ENCODE measurements at places on chromosomes 1 and 21.
A peak's percentile ranks its signal among the peaks of the same experiment; 100 is the strongest.

DNA sequence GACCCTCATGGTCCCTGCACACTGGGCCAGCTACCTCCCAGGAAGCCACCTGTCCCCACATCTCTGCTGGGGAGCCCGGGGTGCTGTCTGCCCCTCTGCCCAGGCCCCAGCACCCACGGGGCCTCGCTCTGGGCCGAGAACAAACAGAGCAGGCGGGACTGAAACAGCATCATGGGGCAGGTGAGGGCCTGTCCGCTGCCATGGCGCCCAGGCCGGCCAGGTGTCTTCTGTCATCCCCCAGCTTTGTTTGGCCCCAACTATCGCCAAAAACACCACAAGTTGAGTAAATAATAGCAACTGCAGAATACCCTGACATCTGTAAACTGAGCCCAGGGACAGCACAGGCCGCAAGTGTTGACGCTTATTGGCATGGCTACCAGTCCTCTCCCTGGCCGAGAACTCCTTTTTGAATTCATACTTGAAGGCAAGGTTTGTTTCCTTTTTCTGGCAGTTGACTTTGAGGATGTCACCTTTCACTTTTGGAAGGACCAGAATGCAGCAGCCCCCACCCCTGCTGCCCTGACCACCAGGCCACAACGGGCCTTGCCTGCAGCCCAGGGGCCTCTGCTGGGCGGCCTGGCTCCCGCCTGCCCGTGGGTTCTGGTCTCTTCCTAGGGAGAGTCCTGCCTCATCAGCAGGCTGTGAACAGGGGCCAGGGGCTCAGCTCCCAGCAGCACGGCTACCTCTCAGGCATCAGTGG is 152.7 kb downstream of the CASZ1 start:
- no peak for DNase-seq

DNA sequence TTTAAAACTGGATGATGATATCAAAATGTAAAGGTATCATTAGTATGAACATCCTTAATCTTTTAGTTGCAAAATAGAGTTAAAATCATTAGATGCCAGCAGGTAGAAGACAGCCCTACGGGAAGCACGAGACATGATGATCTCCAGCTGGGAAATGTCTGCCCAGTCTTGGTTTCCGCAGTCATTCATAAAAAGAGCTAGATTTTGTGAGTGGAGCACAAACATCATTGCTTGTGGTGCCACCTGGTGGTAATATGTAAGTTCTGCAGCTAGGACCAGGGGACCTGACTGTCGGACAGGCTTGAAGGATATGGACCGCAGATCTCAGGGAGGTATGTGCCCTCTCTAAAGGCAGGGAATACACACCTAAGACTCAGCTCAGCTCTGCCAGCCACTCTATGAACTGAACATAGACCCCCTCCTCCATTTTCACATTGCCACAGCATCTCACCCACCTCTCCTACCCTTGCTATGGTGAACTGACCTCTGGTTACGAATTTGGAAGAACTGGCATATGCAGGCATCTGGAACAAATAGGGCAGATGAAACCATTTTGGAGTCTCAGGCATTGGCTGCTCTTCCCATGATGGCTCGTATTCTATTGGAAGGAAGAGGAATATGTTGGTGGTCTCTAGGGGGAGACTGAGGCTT is 9.2 kb downstream of the FCMR start:
- DNase-seq: no peak

DNA sequence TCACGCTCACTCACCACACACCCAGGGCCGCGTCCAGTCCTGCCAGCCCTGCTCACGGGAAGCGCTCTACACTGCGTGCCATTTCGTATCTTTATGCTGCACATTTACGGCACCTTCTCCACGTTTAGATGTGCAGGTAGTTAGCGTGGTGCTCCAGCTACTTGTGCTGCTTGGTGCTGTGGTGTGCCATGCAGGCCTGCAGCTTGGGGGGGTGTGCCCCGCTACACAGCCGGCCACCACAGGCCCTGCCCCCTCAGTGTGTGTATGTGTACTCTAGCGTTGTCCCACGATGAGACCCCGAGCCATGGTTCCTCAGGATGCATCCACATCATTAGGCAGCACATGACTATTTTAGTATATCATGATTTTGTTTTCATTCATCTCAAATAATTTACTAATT is 38.3 kb downstream of the SNAP47 start:
- no peak for DNase-seq

DNA sequence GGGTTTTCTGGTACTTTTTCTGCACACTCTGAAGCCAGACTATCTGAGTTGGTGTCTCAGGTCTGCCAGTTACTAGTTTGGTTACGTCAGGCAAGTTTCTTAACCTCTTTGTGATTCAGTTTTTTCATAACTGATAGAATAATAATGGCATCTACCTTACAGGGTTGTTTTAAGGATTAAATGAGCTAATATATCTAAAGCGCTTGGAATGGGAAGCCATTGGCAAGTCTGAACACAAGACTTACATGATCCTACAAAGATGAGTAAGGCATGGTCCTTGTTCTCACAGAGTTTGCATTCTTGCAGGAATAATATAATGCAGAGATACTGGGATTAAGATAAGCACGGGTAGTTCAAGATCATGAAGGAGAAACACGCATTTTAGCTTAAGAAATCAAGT is 9.2 kb upstream of the DENND2D start:
- DNase-seq: no peak

DNA sequence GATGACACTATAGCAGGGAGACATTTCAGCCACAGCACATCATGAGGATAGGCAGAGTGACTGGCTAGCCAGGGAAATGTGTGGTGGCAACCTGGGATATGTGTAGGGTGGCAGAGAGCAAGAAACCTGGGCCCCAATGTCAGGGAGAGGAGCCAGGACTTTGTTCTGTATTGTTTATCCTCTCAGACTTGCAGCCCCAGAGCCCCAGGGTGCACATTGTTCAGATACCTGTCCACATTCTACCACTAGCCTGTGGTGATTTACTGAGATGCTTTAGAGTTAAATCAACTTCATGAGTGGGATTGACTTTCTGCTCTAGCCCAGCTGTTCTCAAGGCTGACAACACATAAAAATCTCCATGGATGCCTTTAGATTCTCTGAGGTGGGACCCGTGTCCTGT is 61.5 kb downstream of the MAB21L3 start:
- DNase-seq: no peak

DNA sequence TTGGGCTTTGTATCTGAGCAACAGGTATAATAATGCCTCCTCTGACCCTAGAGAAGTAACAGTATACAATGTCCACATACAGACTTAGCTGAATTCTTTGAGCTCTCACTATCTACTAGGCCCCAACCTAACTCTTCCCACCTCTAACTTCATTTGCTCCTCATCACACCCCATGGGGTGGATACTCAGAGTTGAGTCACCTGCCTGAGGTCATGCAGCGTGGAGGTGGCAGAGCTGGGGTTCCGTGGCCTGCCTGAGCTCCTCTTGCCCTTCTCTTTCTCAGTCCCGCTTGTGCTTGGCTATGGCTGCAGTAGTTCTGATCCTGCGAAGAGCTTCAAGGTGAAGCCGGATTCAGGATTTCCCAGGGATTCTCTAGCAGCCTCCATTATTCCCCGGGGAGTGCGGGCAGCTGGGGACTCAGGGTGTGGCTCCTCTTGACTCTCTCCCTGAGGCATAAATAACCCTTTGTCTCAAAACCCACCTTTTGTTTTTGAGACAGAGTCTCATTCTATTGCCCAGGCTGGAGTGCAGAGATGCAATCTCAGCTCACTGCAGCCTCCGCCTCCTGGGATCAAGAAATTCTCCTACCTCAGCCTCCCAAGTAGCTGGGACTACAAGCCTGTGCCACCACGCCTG is 29.9 kb upstream of the ACTL8 start:
- DNase-seq: no peak

DNA sequence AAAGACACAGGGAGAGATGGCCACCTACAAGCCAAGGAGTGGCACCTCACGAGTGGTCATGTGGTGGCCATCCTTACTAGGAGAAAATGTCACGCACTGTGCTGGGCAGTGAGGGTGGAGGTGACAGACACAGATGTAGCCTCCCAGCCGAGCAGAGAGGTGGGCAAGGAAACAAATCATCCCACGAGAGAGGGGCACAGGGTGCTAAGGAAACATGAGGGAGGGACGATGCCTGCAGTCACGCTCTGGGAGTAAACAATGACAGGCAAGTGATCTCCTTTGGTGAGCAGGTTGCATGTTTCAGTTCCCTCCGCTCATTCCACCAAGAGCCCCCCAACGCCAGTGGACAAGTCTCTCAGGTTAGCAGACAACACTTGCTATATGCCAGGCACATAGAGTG is 65.8 kb downstream of the CD247 start:
- no peak for DNase-seq

DNA sequence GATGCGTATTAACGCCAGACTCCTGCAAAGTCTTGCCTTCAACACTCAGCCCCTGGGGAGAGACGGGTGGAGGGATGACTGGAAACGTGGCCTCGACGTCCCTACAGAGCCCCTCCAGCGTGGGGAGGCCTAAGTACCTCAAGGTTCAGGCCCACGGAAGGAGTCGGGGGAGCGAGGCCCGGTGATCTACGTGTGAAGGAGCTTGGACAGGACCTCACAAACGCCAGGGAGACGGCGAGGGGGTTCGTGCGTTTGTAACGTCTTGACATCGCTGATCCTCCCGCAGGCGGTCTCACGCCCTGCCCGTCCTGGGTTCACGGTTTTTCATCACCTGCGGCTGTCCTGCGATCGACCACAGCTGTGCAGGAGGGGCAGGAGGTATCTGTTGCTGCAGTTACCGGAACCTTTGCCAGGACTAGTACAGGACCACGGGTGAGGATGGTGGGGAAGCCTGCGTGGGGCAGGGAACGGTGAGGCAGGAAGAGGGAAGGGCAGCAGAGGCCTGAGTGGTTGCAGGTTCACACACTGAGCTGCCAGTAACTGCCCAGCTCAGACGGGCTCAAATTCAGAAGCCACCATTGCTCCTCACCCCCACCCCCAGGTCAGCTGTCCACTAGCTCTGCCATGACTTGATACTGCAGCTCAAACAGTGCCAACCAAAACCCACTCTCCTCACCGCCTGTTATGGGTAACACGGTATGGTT is 889 bp upstream of the CCNL2 start:
- no peak for DNase-seq

GRCh38 chr1:26162220-26162709 is 3.4 kb downstream of the FAM110D start:
- no peak for DNase-seq

DNA sequence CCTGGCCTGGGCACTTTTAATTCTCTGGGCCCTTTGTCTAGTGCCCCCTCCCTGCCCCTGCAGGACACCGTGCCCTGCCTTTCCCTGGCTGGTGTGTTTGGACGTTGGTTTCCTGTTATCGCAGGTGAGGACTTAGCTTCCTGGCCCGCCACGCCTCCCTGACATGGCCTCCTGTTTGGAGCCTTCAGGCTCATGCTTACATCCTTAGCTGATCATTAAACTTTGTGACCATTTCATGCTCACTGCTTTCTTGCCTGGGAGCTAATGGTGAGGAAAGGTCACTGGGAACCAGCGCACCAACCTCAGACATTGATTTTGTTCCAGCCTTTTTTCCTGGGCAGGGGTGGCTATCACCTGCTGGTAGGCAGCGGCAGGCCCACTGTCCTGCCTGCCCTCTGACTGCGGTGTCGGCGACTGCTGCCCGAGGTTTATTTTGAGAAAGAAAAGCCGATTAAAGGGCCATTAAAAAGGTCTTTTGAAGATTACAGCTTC is 3.7 kb downstream of the PFKL start:
- no peak for DNase-seq

- no peak for DNase-seq
These were observed 17.2 kb downstream of the DPYD start for GRCh38 chr1:97903626-97904025.

- peak; percentile 26 for DNase-seq
These were observed 21.2 kb upstream of the PRKACB start for GRCh38 chr1:84122780-84123382.

DNA sequence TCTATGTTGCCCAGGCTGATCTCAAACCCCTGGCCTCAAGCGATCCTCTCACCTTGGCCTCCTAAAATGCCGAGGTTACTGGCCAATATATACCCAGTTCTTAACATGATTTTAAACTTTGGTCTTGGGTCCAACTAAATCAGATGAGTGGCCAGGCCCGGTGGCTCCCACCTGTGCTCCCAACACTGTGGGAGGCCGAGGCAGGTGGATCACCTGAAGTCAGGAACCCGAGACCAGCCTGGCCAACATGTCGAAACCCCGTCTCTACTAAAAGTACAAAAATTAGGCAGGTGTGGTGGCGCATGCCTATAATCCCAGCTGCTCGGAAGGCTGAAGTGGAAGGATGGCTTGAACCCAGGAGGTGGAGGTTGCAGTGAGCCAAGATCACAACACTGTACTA is 29.6 kb downstream of the TOMM20 start:
- no peak for DNase-seq

- DNase-seq: no peak
These were observed 3.1 kb downstream of the KCTD3 start for GRCh38 chr1:215569986-215570824.

DNA sequence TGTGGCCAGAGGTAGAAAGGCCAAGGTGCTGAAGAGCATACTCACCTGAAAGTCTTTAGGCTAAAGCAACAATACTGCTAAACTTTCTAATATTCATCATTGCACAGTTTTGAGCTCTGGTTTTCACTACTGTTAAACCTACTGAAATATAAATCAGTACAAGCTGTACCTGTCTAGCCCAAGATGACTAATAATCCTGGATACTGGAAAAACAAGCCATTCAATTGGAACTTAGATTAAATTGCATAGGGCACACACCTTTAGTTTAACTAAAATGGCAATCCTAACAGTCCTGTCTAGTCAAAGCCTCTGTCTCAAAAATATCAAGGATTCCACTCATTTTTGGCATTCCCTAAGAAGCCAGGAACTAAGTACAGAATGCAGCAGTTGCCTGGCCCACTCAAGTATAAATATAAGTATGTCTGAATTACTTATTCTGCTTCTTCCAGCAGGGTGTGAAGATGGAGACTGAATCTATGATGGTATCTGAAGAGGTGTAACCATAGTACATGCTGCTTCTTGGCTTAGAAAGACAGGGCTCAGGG is 3.1 kb downstream of the CHML start:
- DNase-seq: no peak

DNA sequence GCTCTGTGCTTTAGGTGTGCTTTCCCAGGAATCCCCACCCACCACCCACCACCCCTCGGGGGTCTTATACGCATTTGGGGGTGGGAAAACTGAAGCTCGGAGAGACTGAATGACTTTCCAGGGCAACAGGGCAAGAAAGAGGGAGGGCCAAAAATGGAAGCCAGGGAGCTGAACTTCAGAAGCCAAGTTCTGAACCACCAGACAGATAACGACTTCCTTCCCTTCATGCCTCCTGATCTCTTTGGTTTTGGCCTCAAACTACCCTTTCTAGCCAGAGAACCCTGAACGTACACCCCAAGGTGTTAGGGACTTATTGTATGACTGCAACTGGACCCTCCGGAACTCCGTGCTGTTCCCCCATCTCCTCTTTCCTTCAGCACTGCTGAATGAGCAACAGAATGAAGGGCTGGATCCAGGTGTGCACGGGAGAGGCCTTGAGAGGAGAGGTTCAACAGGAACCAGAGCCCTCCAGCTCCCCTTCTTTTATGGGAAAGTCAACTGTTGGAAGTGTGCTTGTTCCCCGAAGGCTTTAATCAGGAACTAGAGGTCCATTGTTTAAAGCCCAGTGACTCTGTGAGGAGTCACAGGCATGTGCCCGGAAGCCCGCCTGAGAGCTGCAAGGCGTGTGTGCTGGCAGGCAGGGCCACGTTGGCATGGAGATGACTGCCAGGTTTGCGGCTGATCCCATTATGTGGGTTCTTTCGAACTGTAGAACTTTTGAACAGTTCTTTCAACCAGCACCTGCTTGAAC is 3.1 kb downstream of the BACE2 start:
- no peak for DNase-seq

GRCh38 chr1:218349348-218350034 is 4.4 kb downstream of the TGFB2 start:
- no peak for DNase-seq

Measured in stimulated activated CD8-positive, alpha-beta memory T cell treated with anti-CD3 and anti-CD28 coated beads, Interleukin-7, amount 100 ng/mL, for 24 hours (primary cell).